ENCODE measurements at places on chromosomes 1 and 21. TPM values are rescaled to one million over a fixed set of nuclear protein-coding genes. Genes with fewer than 3 reads are reported as not detected.

GNG12 gene
- 204 TPM for total RNA-seq

APH1A gene
- total RNA-seq: 118 TPM

A3GALT2 gene
- under 0.01 TPM for total RNA-seq

AGPAT3 gene
- 47.4 TPM for total RNA-seq

AMY1C gene
- total RNA-seq: not detected

GPR37L1 gene
- not detected for total RNA-seq

CHI3L1 gene
- total RNA-seq: 932 TPM

NTNG1 gene
- 3.6 TPM for total RNA-seq

EDN2 gene
- total RNA-seq: not detected

LYPD8 gene
- not detected for total RNA-seq

CCDC24 gene
- 2.9 TPM for total RNA-seq

IL23R gene
- not detected for total RNA-seq

SLC26A9 gene
- total RNA-seq: not detected

SLC25A34 gene
- total RNA-seq: 1.5 TPM

RNF187 gene
- 46.0 TPM for total RNA-seq

CELF3 gene
- total RNA-seq: not detected

SNAP47 gene
- 51.4 TPM for total RNA-seq

OR2T33 gene
- not detected for total RNA-seq

Data from osteoblast (primary cell).